Fibroblast of upper back skin (primary cell): ENCODE measurements at places on chromosomes 7 and 10.

GRCh38 chr7:69176841-69177240 is 421.4 kb upstream of the AUTS2 start:
- DNase-seq, result peak; percentile 67

- DNase-seq, result no peak
Measured at GRCh38 chr10:74963549-74963948, 137.1 kb downstream of the KAT6B start.

DNA sequence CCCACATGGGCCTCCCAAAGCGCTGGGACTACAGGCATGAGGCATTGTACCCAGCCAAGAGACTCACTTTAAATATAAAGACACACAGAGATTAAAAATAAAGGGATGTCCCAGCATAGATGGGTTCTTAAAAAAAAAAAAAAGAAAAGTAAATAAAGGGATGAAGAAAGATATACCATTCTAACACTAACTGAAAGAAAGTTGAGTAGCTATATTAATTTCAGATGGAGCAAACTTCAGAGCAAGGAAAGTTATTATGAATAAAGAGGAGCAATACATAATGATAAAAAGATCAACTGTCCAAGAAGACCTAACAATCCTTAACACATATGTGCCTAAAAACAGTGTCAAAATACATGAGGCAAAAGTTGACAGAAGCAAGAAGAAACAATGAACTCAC is 33.0 kb upstream of the SPOCK2 start:
- DNase-seq, result no peak

DNA sequence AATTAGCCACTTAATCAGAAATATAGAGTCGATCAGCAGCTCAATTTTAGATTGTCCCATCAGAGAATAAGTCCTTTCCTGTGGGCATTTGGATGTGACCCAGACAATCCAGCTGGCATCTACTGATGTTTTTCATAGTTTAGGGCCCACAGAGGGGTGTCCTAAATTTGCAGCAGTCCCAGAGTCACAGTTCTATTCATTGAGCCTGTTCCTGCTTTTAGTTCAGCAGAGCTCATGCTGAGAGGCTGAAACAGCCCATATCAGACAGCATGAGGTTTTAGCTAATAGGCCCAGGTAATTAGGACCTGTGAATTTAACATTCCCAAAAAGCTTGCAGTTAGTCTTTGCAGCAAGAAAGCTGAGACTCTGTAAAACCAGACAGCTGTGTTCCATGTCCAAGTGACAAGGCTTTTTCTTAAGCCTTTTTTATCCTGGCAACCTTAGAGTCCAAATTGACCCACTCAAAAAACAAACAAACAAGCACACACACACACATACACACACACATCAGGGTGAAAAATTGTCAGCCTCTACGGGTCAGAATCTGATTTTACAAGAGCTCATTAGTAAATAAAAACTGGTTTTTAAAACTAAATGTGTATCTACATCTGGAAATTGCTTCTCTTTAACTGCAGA is 33.7 kb downstream of the ANKIB1 start:
- no peak for DNase-seq

DNA sequence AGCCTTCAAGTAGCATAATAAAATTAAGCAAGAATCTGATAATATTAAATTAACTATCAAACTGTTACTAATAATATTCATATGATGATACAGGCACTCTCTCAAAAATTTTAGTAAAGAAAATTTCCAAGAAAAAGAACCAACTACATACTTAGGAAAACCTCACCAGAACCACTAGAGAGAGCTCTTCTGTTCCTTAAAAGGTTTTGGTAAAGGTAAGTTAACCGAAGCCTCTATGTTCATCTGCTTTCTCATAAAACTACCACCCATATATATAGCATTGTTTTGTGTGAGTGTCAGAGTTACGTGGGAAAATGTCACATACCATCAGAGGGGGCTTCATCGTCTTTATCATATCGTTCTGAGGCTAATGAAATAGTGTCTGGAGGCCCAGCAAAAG is 20.7 kb downstream of the SKAP2 start:
- DNase-seq, result peak; percentile 11

GRCh38 chr10:17122052-17122451 is 7.6 kb downstream of the CUBN start:
- DNase-seq, result no peak

- DNase-seq, result peak; percentile 74
Measured at GRCh38 chr7:1123715-1124114, 35.8 kb downstream of the GPER1 start.

DNA sequence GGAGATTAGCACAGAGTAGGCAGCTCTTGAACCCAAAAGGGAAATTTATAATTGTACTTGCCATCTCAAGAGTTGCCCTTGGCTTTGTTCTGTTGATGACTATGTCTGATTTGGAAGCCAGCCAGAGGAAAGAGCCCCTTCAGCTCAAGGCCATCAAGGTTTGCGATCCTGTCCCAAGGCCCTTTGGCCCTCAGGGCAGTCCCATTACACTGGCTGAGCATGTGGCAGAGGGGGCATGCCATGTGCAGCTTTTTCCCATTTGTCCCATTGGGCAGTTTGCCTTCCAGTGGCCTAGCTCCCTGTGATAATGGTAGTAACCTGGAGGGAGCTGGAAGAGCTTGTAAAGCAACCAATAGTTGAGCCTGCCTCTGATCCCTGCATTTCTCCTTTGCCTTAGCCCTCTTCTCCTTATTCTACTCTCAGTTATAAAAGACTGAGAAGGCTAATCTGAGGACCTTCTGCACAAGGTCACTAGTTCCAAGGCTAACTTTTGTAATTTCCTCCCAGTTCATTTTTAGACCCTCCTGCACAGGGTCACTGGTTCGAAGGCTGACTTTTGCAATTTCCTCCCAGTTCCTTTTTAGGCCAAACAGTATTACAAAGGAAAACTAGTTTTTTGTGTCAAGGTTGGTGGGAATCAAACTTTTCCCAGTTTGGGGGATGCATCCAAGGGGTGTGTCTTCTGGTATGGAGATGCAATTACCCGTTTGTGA is 31.0 kb upstream of the ARHGAP12 start:
- no peak for DNase-seq

DNA sequence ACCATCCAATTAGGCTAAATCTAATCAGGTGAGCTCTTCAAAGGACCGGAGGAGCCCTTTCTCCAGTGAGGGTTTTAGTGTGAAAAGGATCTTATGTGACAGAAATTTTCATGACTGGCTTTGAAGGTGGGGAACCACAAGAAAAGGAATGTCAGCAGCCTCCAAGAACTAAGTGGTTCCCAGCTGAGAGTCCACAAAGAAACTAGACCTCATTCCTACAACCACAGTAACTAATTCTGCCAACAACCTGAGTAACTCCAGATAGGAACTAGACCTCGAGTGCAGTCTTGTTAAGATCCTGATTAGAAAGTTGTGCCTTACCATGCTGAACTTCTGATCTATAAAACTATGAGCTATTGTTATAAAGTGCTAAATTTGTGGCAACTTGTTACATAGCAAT is 51.3 kb downstream of the PCLO start:
- DNase-seq, result no peak

- peak; percentile 72 for DNase-seq
Measured at GRCh38 chr10:79454259-79454658, 8.8 kb upstream of the ZCCHC24 start.

DNA sequence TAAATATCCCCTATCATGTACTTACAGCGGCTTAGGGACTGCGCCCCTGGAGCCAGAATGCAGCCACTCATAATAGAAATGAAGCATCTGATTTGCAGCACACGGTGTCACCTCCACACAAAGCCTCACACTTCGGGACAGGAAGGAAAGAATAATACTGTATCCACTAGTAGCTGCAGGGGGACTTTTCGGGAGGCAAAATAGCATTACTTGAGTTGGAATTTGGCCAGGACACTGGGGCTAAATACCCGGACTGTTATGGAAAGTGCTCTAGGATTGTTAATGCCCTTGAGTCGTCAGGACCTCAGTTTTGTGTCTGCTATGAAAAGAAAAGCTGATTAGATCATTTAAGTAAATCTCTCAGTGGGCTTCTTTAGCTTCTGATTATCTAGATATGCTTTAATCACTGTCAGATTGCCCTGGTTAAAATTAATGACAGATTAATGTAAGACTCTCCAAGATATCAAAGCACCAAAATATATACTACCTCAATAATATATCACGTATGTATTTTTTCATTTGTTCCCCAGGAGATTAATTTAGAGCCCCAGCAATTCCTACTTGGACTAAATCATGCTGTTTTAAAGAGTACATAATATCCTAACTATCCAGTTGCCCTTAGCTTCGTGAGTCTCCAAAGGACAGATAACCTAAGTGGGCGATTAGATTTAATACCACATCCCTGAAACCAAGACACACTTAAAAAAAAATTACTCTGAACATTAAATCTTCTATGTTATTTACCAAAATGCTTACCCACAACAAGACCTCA is 173.0 kb upstream of the NEBL start:
- no peak for DNase-seq

DNA sequence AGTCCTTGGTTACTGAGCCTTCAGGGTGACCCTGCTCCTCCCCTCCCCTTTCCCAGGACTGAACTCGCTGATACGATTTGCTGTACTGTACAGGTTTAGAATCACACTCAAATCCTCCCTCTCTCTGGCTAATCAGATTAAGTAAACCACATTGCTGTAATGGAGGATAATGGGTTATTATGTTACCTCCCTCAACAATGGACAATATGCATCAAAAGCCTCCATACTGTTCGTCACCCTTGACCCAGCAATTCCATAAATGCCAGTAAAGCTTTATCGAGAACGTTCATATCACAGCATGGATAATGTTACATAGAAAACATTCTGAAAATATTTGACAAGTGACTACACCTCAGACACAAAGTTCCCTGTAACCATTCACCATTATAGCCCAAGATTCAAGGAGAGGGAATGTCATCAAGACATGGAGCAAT is 61.7 kb downstream of the FAM107B start:
- no peak for DNase-seq

DNA sequence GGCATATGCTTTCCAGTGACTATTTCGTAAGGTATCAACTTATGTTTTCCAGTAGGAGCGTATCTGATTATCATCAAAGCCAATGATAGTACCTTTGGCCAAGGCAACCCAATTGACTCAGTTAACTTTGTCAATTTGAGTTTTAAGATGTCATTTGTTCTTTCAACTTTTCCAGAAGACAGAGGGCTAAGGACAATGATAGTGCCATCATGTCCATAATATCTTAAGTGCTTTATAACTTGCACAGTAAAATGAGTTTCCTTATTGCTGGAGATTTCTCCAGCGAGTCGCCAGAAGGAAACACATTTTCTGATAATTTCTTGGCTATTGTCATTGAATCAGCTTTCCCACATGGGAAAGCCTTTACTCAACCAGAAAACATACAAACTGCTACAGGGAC is 35.0 kb downstream of the ANTXRL start:
- no peak for DNase-seq

DNA sequence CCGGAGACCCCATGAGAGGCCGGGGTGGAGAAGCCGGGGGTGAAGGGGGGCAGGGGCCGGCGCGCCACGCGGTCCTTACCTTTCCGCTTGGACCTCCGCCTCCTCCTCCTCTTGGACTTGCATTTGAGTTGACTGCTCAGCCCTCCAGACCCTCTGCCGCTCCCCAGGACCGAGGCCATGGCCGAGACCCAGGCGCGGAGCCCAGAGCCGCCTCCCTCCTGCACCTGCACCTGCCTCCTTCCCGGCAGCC is 428 bp downstream of the ADARB2 start:
- DNase-seq, result no peak

DNA sequence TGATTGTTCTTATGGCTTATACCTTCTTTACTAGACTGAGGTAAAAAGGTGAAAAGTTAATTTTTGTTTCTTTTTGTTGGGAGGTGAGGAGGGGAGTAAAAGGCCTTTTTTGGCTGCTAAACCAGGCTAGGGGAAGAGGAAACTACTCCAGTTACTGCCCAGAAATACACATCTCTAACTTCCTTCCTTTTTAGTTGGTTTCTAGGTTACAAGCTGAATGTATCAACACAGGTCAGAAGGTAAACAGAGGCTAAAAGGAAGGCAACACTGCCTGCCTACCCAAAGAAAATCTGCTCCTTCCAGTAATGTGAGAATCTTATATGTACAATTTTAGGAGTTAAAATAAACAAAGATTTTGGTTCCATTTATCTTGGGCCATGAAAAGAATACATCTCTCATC is 140.4 kb downstream of the NRBF2 start:
- no peak for DNase-seq

GRCh38 chr7:14807507-14807906 is 95.0 kb downstream of the DGKB start:
- DNase-seq, result peak; percentile 22

- peak; percentile 86 for DNase-seq
Measured at GRCh38 chr10:34994565-34995142, 95.5 kb downstream of the CUL2 start.

GRCh38 chr10:50063100-50063499 is 4.7 kb upstream of the WASHC2A start:
- no peak for DNase-seq

GRCh38 chr7:42674541-42674940 is 237.3 kb downstream of the C7orf25 start:
- peak; percentile 52 for DNase-seq

DNA sequence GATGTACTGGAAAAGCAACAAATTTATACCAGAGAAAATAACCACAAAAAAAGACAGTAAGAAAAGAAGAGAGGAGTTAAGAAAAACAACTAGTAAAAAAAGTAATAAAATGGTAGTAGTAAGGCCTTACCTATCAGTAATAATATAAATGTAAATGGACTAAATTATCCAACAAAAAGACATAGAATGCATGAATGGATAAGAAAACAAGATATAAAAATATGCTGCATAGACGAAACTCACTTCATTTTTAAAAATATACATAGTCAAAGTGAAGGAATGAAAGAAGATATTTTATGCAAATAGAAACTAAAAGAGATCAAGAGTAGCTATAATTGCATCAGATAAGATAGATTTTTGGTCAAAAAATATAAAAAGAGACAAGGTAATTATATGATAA is 739.1 kb downstream of the DNAJB9 start:
- no peak for DNase-seq

- no peak for DNase-seq
Measured at GRCh38 chr10:71468363-71469094, 71.8 kb downstream of the CDH23 start.

DNA sequence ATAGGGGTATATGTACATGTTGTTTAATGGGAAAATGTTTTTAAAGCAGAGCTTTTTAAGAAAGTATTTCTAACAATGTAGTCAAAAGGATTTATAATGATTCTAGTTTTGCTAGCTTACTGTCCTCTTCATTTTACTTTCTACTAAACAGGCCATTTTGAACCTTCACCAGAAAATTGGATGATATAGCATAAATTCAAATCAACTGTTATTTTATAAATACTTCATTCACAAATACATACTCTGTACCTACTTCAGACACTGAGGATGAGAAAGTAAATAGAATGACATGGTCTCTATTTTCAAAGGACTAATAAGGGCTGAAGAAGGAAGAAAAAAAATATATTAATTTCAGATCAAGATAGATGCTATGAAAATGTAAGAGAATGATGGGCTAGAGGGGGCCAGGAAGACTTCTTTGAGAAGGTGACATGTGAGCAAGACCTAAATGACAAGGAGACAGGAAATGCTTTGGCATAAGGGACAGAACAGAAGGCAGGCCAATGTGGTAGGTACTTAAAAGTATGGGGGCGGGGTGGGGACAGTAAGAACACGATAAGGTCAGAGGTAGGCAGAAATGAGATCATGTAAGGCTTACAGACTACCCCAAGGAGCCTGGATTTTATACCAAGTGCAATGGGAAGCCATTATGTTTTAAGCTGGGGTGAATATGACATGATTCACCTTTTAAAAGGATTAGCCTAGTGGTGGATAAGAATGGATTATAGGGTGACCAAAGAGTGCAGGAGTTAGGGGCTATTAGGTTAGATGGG is 5.2 kb downstream of the NAMPT start:
- DNase-seq, result no peak
